Neural crest cell (in vitro differentiated cells): ENCODE measurements at places on chromosomes 12 and 14. TPM values are rescaled to one million over a fixed set of nuclear protein-coding genes. Genes with fewer than 3 reads are reported as not detected.
A peak's percentile ranks its signal among the peaks of the same experiment; 100 is the strongest.

SPIC gene
- total RNA-seq = not detected in 2 replicates

- peak overlapping the region; percentile 90 for H3K27ac ChIP-seq
- H3K4me1 ChIP-seq = peaks cover 4% of the 10 kb centered on the region
- no peak for DNase-seq
- H3K27me3 ChIP-seq = no peaks in the 10 kb centered on the region
These were observed 184.3 kb upstream of the RTL1 start for GRCh38 chr14:101087614-101088394.

CACNA2D4 gene
- total RNA-seq = 0.72 and 1.3 TPM in 2 replicates

FICD gene
- 2.9 and 3.4 TPM in 2 replicates for total RNA-seq

DNA sequence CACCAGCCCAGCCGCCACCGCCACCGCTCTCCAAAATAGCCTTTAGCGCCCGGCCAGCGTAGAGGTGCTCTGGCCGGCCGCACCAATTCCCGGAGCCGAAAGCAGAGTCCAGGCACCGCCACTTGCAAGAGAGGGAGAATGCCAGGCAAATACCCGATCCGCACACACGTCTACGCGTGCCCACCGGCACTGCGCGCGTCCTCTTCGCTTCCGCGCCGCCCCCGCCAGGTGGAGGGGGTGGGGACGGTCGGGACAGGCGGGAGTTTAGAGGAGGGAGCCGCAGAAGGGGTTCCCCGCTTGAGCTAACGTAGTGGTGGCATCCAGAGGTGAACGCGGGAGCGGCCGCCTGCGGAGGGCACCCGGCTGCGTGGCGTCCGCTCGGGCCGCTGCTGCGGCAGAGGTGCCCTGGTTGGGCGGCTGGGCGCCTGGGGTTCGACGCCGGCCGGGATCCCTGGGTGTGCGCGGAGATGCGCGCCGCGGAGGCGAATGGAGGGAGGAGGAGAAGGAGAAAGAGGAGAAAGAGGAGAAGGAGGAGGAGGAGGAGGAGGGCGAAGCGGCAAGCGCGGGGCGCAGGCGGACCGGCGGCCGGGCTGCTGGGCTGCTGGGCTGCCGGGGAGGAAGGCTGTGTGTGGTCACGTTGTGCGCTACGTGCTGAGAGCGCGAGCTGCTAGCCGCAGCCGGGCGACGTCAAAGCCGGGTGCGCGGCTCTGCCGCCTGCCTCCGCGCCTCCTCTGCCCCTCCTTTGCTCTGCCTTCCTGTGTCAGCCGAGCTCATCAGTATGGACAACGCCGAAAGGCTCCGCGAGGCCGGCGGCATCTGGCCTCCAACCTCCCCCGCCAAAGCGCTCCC, at the start of gene MDGA2:
Gene MDGA2, minus strand, starts transcription at position 140 of the 849 bp plus-strand sequence.
- peak within 1 kb of the TSS; percentile 99 for H3K4me3 ChIP-seq
- H3K4me1 ChIP-seq = peaks cover 38% of the 10 kb centered on the region
- H3K36me3 ChIP-seq = no peaks in the 10 kb centered on the region
- peaks cover 22% of the 10 kb centered on the region for H3K27me3 ChIP-seq
- peak; percentile 61 for DNase-seq

- peaks cover 33% of the 10 kb centered on the region for H3K4me1 ChIP-seq
- peaks cover 96% of the 10 kb centered on the region for H3K27me3 ChIP-seq
- no peak for DNase-seq
- no peak overlapping the region for H3K27ac ChIP-seq
These were observed 586 bp downstream of the TTC6 start for GRCh38 chr14:37595809-37596621.

- peaks cover 10% of the 10 kb centered on the region for H3K4me1 ChIP-seq
- DNase-seq = no peak
- no peaks in the 10 kb centered on the region for H3K27me3 ChIP-seq
- H3K4me3 ChIP-seq = no peak overlapping the region
These were observed 48.5 kb downstream of the CDC42BPB start for GRCh38 chr14:103008768-103009357.

SAMD15 gene
- total RNA-seq = 4.3 and 7.8 TPM in 2 replicates

DNA sequence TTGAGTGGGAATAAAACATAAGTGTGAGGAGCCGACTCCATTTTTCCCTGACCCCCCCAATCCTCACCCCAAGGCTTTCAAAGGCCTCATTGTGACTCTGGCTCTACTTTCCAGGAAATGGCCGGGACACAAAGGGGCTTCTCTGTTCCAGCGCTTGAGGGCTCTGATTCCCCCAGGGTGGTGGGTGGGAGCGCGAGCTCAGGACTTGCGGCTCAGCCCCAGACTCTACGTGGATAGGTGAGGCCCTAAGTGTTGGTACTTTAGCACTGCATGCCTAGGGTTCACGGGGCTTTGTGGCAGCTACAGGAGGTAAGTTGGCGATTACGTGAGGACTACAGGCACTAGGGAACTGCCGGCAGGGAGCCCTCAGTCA, 553 bp downstream of the CNPY2 start:
- peaks cover 24% of the 10 kb centered on the region for H3K4me1 ChIP-seq
- H3K27ac ChIP-seq = peak overlapping the region; percentile 100
- peak overlapping the region; percentile 100 for H3K4me3 ChIP-seq
- peaks cover 3% of the 10 kb centered on the region for H3K27me3 ChIP-seq
- peaks cover 7% of the 10 kb centered on the region for H3K36me3 ChIP-seq

DNA sequence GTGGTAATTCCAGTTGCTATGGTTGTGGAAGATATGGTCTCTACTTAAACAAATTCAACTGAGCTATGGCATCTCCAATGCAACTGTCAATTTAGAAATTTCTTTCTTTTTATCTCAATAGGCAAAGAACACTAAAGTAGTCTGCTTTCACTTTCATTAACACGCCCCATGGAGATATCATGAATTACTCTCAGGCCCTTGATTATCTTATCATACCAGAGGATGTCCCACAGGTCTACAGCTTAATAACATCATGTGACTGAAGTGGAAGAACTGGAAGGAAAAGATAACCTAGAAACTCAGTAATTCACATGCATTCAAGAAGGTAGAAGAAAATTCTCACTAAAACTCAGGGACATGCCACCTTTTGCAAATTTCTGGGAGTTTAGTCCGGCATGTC, 114.3 kb downstream of the FLRT2 start:
- H3K4me3 ChIP-seq = no peak overlapping the region
- no peak overlapping the region for H3K27ac ChIP-seq
- DNase-seq = no peak

- H3K4me1 ChIP-seq = peaks cover 5% of the 10 kb centered on the region
- H3K36me3 ChIP-seq = no peaks in the 10 kb centered on the region
These were observed 9.2 kb upstream of the KRT73 start for GRCh38 chr12:52627395-52628110.

DNA sequence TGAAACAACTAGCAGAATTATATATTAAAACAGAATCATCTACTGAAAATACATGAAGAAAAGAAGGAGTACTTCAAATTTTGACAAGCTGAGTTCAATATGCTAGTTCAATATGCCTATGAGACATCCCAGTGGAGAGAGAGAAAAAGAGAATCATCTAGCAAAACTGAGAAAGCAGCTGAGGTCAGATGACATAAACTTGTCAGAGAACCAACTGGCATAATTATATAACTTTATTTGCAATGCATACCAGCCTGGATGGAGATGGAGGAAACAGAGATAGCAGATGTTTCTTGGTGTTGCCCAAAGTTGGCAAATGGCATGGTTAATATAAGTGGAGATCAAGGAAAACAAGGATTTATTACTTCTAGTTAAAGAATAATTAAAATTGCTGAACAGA, 148.7 kb upstream of the PDZRN4 start:
- H3K27me3 ChIP-seq = no peaks in the 10 kb centered on the region
- no peak overlapping the region for H3K27ac ChIP-seq
- no peak for DNase-seq
- no peaks in the 10 kb centered on the region for H3K4me1 ChIP-seq
- H3K36me3 ChIP-seq = no peaks in the 10 kb centered on the region
- no peak overlapping the region for H3K4me3 ChIP-seq

DNA sequence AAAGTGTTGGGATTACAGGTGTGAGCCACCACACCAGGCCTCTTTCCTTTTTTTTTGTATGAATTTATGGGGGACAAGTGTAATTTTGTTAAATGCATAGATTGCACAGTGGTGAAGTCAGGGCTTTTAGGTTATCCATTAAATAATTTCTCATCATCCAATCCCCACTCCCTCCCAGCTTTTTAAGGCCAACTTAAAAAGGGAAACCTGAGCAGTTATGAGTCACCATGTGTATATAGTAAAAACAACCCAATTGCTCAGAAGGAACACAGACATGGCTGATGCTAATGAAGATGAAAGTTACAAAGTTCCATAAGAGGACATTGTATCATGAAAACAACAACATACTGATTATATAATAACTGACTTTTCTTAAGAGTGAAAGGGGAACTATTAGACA, 25.6 kb upstream of the ARID2 start:
- H3K4me3 ChIP-seq = no peak overlapping the region
- H3K4me1 ChIP-seq = peaks cover 14% of the 10 kb centered on the region
- H3K27me3 ChIP-seq = no peaks in the 10 kb centered on the region
- peaks cover 2% of the 10 kb centered on the region for H3K36me3 ChIP-seq
- DNase-seq = no peak
- no peak overlapping the region for H3K27ac ChIP-seq

GRCh38 chr14:69882116-69882864, 3.1 kb downstream of the SMOC1 start:
- H3K27me3 ChIP-seq = no peaks in the 10 kb centered on the region
- H3K4me3 ChIP-seq = peak overlapping the region; percentile 89
- peak overlapping the region; percentile 0 for H3K27ac ChIP-seq
- no peak for DNase-seq
- H3K4me1 ChIP-seq = peaks cover 82% of the 10 kb centered on the region
- peaks cover 31% of the 10 kb centered on the region for H3K36me3 ChIP-seq

GRCh38 chr12:28626504-28626903, 436.2 kb downstream of the CCDC91 start:
- H3K4me3 ChIP-seq = no peak overlapping the region
- H3K27me3 ChIP-seq = no peaks in the 10 kb centered on the region
- DNase-seq = no peak
- no peaks in the 10 kb centered on the region for H3K36me3 ChIP-seq

SLC7A7 gene
- 0.54 and 0.64 TPM in 2 replicates for total RNA-seq

- no peak for DNase-seq
- H3K27ac ChIP-seq = no peak overlapping the region
- H3K27me3 ChIP-seq = no peaks in the 10 kb centered on the region
- no peaks in the 10 kb centered on the region for H3K36me3 ChIP-seq
These were observed 541.8 kb upstream of the FBXO33 start for GRCh38 chr14:39974036-39974435.

GRCh38 chr14:103861413-103862392, 14.3 kb upstream of the PPP1R13B start:
- H3K4me3 ChIP-seq = no peak overlapping the region
- DNase-seq = no peak
- peaks cover 2% of the 10 kb centered on the region for H3K27me3 ChIP-seq
- H3K36me3 ChIP-seq = no peaks in the 10 kb centered on the region

DNA sequence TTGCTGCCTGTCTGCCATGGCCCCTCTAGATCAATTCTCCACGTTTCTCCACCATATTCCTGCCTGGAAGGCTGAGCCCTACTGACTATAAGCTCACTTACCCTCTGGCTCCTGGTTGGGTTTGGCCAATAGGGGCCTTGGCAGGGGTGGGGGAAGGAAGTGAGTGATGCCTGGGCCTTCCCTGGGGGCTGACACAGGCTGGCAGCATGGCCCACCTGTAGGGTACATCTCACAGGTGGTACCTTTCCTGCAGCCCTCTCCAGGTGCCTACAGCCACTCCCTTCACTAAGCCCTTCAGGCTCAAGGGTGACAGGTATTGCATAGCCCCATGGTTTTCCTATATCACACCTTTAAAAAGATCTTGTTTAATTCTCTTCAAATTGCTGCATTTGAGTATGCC, 3.5 kb downstream of the RFC5 start:
- no peaks in the 10 kb centered on the region for H3K27me3 ChIP-seq
- H3K36me3 ChIP-seq = peaks cover 13% of the 10 kb centered on the region
- H3K4me3 ChIP-seq = peak overlapping the region; percentile 15
- DNase-seq = no peak

TAS2R8 gene
- not detected in 2 replicates for total RNA-seq

GRCh38 chr12:14999021-14999694, 26.3 kb downstream of the PDE6H start:
- no peak overlapping the region for H3K4me3 ChIP-seq
- H3K27ac ChIP-seq = no peak overlapping the region
- DNase-seq = no peak
- no peaks in the 10 kb centered on the region for H3K36me3 ChIP-seq

GRCh38 chr14:24093207-24093900, 757 bp upstream of the PCK2 start:
- peaks cover 38% of the 10 kb centered on the region for H3K4me1 ChIP-seq
- peak overlapping the region; percentile 94 for H3K4me3 ChIP-seq
- no peak for DNase-seq
- no peaks in the 10 kb centered on the region for H3K36me3 ChIP-seq

KRT77 gene
- not detected in 2 replicates for total RNA-seq

TGFB3 gene
- total RNA-seq = 4.6 and 5.5 TPM in 2 replicates

- no peak overlapping the region for H3K27ac ChIP-seq
These were observed 384.2 kb downstream of the ZFP36L1 start for GRCh38 chr14:68408680-68409079.

ASCL1 gene
- 4.3 and 5.1 TPM in 2 replicates for total RNA-seq

DNA sequence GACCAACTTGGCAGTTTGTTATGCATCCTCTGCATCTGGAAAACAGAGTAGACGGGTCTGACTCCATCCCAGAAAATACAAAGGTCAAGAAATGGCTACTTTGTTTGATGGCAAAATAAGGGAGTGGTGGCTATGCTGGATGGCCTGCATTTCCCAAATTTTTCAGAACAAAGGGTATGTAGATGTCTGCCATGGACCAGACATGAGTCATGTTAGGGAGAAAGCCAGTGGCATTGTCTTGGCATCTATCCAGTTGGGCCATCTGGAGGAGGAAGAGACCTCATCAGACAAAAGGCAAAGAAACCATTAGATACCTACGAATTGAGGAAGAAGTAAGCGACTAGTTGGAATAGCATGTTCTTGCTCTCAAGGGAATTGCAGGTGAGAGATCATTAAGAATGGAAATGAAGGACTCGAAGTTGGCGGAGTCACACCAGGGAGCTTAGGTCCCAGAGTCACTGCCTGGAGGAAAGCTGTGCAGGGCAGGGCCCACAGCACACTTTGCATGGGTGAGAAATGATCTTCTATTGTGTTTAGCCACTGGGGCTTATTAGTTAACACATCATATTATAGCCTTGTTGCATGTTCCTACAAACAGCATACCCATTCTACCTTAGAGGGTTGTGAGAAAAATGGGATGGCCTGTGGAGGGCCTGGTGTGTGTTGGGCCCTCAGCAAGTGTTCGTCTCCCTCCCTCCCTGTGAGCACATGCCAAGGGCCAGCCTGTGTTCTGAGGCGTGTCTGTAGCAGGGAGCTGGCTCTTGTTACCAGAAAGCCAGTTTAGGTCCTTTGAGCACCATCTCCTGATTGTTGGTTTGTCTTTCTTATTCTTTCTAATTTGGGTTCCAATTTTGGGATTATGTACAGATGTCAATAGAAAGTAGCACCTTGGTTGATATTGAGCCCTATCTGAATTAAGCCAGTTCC, 119.4 kb downstream of the KTN1 start:
- peaks cover 5% of the 10 kb centered on the region for H3K4me1 ChIP-seq
- no peak overlapping the region for H3K27ac ChIP-seq
- H3K27me3 ChIP-seq = no peaks in the 10 kb centered on the region
- DNase-seq = no peak
- peaks cover 15% of the 10 kb centered on the region for H3K36me3 ChIP-seq

DNA sequence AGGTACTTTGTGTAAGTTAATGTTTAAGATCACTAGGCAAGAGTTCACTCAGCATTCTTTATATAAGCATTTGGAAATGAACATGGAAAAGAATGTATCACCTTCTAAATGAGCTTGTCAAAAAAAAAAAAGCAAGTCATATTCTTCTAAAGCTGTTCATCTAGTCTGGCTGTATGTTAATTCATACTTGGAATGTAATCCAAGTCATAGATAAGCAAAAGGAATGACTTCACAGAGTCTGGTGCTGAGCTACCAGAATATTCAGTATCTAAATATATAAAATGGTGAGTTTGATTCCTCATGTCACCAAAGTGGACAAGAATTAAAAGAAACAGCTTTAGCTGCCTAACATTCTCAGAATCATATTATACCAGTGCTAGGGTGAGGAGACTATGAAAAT, 4.9 kb downstream of the OR6C4 start:
- no peak overlapping the region for H3K4me3 ChIP-seq
- H3K4me1 ChIP-seq = no peaks in the 10 kb centered on the region
- no peaks in the 10 kb centered on the region for H3K27me3 ChIP-seq
- peaks cover 4% of the 10 kb centered on the region for H3K36me3 ChIP-seq
